CMK (cell line): ENCODE measurements at places on chromosomes 2 and 18.
A peak's percentile ranks its signal among the peaks of the same experiment; 100 is the strongest.

DNA sequence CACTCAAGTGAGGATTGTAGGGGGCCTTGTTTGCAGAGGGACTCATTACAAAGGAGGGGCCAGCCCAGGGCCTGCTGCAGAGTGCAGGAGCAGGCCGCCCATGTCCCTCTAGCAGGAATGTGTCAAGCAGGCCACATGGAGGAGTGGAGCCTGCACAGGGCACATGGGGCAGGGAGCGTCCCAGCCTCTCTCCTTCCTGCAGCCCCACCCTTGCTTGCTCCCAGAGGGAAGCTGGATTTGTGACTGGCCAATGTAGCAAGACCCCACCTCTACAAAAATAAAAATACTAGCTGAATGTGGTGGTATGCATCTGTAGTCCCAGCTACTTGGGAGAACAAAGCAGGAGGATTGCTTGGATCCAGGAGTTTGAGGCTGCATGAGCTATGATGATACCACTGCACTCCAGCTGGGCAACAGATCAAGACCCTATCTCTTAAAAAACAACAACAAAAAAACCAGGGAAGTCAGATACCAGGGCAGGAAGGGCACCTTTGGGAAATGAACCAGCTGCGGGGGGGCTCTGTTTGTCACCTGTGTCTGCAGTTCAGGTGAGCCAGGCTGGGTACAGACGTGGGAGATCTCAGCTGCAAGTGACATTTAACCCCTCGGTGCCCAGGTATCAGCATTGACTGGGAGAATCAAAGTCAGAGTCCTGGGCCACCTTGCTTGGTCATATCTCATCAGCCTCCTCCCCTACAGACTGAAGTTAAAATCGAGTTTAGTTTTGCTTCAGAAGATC, 27.7 kb downstream of the IMPA2 start:
- no peak for DNase-seq

DNA sequence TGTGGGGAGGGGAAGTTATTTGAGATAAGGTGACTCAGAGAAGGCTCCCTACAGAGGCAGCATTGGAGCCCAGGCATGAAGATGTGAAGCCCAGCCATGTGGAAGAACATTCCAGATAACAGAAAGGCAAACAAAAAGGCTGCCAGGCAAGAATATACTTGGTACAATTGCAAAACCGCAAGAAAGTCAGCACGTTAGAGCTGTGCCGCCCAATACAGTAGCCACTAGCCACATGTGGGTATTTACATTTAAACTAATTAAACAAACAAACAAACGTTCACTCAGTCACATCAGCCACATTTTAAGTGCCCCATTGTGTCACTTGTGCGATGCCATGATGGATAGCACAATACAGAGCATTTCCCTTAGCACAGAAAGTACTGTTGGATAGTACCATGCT, 179.6 kb downstream of the SATB2 start:
- DNase-seq: no peak

GRCh38 chr2:60408207-60408606, 145.2 kb downstream of the BCL11A start:
- no peak for DNase-seq

DNA sequence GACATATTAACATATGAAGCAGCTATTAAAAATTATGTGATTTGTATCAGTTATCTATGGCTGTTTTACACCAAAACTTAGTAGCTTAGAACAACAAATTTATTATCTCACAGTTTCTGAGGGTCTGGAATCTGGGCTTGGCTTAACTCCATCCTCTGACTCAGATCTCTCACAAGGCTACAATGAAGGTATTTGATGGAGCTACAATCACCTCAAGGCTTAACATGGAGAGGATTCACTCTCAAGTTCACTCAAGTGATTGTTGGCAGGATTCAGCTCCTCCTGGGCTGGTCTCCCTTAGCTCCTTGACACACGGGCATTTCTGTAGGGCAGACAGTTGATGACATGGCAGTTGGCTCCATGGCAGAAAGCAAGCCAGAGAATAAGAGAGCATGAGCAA, 133.0 kb upstream of the SLC14A2 start:
- no peak for DNase-seq

- DNase-seq: no peak
Observed at GRCh38 chr2:226730481-226730880, 69.1 kb downstream of the IRS1 start.

GRCh38 chr2:217479566-217479965, 523.2 kb downstream of the TNS1 start:
- no peak for DNase-seq

DNA sequence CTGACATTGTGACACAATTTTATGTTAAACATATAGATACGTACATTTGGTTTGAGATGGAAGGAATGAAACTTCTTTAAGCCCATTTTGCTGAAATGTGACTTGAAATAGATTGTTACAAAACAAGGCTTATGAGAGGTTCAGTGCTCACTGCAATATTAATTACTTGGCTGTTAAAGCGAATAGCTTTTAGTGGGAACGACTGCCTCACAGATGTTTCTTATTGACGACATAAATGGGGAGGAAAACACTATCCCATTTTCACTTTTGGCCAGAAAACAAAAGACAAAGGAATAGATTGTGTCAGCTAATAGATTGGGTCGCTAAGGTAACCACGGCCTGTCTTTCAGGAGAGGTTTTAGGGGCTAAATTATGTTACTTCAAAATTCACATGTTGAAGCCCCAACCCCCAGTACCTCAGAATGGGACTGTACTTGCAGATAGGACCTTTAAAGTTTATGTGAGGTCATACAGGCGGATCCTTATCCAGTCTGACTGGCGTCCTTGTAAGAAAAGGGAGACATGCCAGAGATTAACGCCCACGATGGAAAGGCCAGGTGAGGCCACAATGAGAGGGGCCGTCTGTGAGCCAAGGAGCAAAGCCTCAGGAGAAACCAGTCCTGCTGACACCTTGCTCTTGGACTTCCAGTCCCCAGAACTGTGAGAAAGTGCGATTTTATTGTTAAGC, 10.8 kb downstream of the INPP1 start:
- DNase-seq: no peak

DNA sequence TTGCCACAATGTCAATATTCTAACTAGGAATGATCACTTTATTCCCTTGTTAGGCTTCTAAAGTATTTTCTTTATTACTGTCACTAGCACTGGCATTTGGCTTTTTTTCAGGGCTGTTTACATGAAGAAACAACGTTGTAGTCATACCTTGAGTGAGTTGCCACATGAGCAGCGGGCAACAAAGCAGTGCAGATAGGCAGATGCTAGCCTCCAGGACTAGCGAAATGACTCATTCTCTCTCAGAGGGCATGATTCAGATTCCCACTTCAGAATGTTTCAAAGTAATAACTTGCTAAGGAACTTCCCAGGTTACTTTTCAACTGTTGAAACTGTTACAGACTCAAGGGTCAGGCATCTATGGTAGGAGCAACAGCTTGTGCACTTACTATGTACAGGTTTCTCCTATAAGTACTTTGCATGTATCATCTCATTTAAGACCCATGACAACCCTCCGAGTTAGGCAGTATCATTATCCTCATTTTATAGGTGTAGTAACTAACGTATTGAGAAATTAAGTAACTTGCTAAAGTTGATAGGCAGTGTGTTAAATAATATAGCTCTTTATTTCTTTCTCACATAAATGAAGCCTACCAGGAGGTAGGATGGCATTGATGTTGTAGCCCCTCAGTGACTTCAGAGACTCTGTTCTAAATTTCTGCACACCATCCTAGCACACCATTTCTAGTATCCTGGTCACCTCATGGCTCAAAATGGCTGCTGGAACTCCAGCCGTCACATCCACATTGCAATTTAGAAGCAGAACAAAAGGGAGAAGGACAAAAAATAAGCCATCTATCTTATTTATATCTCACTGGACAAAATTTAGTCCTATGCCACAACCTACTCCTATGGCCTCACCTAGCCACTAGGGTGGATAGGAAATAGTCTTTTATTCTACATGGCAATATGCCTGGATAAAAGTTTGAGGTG, 83.3 kb downstream of the ICOS start:
- DNase-seq: no peak

- no peak for DNase-seq
Observed at GRCh38 chr2:238117199-238118154, 17.3 kb downstream of the ESPNL start.

GRCh38 chr2:241216211-241216761, 27.8 kb downstream of the ANO7 start:
- no peak for DNase-seq

DNA sequence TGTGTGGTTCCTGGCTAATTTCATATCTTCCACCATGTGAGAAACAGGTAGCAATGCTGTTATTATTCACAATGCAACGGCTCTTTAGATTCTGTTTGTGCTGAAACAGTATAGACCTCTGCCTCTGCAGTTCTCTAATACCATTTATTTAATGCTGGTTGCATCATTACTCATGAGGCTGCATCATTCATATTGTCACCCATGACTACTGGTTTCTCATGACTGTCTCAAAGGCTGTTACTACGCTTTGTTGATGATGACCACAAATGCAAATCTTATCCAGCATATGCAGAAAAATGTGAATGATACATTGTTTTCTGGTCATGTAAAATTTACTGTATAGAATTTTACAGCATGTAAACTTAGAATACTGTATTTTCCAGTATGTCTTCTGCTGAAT, 22.5 kb downstream of the CAVIN2 start:
- DNase-seq: no peak

DNA sequence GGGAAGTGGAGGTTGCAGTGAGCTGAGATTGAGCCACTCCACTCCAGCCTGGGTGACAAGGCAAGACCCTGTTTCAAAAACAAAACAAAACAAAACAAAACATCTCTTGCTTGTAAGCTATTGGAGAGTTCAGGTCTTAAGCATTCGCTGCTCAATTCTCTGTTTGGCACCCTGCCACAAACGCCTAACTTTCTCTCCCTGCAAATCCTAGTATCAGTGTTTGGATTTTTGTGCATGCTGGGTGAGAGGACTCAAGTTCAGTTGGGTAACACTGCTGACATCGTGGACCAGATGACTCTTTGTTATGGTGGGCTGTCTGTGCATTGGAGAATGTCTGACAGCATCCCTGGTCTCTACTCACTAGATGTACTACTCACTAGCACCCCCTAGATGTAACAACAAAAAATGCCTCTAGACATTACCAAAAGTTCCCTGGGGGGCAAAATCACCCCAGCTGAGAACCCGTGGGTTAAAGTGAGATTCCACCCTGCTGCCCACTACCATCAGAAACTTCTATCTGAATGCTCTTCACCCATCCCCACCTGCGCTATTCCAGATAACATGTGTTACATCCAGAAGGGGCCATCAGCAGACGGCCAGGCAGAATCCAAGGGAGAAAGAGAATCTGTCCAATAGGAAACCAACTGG, 50.9 kb downstream of the CACNB4 start:
- DNase-seq: no peak

- no peak for DNase-seq
Observed at GRCh38 chr2:116879650-116880160, 934.8 kb upstream of the DDX18 start.

- DNase-seq: no peak
Observed at GRCh38 chr2:24831221-24832072, 38.2 kb downstream of the CENPO start.

DNA sequence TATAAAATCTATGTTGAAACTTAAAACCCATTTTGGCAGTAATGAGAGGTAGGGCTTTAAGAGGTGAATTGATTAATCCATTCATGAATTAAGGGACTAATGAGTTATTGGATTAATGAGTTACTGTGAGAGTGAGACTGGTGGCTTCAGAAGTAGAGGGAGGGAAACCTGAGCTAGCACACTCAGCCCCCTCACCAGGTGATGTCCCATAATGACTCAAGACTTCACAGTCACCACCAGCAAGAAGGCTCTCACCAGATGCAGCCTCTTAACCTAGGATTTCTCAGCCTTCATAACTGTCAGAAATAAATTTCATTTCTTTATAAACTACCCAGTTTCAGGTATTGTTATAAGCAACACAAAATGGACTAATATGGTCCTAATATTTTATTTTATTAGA, 621.7 kb upstream of the ACVR2A start:
- DNase-seq: no peak

GRCh38 chr2:199739413-199740110, 111.4 kb downstream of the FTCDNL1 start:
- DNase-seq: peak; percentile 9
